ENCODE measurements at places on chromosomes 7 and 10.

DNA sequence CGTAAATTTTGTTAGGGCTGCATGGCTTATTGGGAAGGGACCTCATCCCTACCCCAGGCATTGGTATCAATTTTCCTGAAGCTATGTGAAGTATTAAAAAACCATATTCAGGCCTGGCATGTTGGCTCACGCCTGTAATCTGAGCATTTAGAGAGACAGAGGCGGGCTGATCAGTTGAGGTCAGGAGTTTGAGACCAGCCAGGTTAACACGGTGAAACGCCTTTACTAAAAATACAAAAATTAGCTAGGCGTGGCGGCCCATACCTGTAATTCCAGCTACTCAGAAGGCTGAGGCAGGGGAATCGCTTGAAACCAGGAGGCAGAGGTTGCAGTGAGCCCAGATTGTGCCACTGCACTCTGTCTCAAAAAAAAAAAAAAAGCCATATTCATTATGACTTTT, 7.1 kb downstream of the TASOR2 start:
- no peak for DNase-seq

DNA sequence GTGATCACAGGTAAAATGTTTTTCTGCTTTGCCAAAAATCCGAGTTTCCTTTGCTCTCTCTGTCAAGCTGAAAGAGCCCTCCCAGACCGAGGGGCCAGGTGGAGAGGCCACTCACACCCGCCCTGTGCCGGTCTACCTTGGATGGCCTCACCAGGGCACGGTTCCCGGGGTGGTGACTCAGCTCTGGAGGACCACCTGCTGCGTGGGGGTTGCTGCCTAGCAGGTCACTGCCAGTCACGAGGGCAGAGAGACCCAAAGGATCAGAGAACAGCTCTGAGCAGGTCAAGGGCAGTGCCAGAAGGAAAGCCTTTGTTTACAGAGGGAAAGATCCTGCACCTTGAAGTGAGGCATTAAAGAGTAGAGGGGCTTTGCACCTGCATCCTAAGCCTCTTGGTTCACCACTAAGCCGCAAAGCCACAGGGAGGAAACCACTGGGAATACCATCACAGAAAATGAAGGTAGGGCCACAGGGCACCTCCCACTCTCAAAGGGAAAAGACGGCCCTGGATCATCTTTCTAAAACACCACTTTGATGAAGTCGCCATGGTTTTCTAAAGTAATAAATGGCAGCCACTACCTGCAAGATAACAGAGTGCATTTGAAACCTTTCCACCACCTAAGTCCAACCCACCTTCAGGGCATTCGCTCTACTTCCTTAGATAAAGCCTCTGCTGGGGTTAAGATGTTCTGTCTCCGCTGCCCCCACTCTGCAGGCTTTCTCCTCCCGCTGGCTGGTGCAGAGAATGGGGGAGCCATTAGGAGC, 160.3 kb upstream of the KLF14 start:
- no peak for DNase-seq

- peak; percentile 11 for DNase-seq
Observed at GRCh38 chr10:101272229-101272868, 43.1 kb upstream of the LBX1 start.

GRCh38 chr7:13034693-13035092, 347.3 kb downstream of the ARL4A start:
- no peak for DNase-seq

- DNase-seq = no peak
Observed at GRCh38 chr7:43461349-43462024, 121.4 kb upstream of the STK17A start.

- no peak for DNase-seq
Observed at GRCh38 chr10:80465451-80465835, 11.3 kb downstream of the TSPAN14 start.

DNA sequence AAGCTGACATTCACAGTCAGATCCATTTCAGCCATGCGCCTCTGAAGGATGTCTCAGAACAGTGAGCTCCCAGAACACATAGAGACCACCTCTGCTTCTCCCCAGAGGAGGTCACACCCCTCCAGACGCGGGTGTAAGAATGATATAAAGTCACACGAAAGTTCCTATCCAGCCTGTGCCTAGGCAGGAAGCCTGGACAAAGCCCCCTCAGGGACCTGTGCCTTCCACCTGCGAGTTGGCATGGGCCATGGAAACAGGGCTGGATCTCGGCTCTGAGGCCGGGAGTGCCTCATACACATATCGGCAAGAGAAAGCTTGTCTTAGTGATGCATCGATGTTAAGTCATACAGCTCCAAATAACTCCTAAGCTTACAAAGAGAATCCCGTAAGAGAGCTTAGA, 5.0 kb downstream of the VIPR2 start:
- DNase-seq = no peak

- no peak for DNase-seq
Observed at GRCh38 chr10:14555807-14556206, 218.9 kb downstream of the FAM107B start.

DNA sequence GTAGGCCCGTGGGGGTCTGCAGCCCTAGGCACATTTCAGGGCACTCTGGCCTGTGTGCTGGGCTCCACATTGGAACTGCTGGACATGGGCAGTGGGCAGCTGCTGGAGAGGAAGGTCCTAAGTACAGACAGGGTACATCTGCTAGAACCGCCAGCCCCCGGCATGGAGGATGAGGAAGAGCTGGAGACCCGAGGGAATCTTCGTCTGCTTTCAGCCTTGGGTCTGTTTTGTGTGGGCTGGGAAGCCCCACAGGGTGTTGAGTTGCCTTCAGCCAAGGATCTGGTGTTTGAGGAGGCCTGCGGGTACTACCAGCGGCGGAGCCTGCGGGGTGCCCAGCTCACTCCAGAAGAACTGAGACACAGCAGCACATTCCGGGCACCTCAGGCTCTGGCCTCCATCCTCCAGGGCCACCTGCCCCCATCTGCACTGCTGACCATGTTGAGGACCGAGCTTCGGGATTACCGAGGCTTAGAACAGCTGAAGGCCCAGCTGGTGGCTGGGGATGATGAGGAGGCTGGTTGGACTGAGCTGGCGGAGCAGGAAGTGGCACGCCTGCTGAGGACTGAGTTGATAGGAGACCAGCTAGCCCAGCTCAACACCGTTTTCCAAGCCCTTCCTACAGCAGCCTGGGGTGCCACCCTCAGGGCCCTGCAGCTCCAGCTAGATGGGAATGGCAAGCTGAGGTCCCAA, 1.4 kb downstream of the HPS6 start:
- no peak for DNase-seq

- DNase-seq = no peak
Observed at GRCh38 chr10:125016611-125017202, 74.8 kb downstream of the ZRANB1 start.

- DNase-seq = no peak
Observed at GRCh38 chr7:150339409-150339809, 2.0 kb downstream of the RARRES2 start.

- no peak for DNase-seq
Observed at GRCh38 chr10:48463318-48464003, 141.4 kb downstream of the ARHGAP22 start.

DNA sequence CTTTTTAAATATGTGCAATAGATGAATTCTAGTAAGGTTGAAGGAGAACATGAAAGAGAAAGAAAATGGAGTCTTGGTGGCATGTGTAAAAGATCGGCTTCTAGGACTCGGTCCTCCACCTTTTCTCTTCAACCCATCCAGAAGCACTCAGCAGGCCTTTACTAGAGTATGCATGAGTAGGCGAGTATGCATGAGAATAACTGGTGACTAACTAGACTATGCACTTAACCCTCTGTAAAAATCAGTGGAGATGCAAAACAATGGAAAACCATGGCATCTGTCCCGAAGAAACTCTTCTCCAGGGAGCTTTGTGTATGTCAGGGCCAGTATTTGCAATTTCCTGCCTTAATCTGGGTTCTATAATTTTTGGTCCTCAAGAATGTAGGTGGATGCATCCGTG, 40.0 kb upstream of the GRB10 start:
- no peak for DNase-seq

- no peak for DNase-seq
Observed at GRCh38 chr10:90605506-90605905, 252.3 kb downstream of the HTR7 start.

DNA sequence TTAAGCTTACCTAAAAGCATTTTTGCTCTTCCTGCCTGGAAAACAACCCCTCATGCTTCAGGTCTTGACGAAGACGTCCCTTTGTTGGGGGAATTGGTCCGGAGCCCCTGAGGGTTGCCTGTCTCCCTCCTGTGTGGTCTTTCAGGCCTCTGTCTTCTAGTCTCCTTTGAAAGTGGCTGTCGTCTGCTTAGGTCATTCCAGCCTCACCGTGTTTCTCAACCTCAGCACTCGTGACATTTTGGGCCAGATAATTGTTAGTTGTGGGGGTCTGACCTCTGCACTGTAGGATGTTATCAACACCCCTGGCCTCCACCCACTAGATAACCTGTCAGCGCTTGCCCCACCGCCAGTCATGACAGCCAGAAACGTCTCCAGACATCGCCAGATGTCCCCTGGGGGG, 219.1 kb downstream of the TCF7L2 start:
- no peak for DNase-seq

DNA sequence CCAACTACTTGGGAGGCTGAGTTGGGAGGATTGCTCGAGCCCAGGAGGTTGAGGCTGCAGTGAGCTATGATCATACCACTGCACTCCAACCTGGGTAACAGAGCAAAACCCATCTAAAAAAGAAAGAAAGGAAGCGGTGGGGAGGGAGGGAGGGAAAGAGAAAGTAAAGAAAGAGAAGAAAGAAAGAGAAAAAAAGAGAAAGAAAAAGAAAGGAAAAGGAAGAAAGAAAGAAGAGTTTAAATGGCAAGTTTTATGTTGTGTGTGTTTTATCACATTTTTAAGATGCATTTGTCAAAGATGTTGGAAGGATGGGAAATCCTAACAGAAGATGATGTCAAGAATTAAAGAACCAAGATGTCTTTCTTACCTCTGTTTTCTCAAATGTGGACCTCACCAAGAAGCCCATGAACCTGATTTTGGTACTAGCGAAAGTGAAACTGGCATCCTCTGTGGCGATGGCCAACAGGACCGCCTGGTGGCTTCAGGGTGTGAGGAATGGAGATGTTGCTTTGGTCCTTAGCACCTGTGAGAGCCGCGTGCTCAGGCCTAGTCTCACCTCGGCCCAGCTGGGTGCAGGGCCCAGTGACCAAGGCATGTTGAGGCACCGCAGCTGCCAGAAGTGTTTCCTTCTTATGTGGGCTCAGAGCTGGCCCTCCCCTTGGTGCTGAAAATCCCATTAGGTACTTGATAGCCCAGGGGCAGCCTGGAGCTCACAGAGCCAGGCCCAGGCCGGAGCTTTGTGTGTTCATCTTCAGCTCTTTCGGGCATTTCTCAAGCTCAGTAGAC, 9.8 kb downstream of the UCMA start:
- no peak for DNase-seq

DNA sequence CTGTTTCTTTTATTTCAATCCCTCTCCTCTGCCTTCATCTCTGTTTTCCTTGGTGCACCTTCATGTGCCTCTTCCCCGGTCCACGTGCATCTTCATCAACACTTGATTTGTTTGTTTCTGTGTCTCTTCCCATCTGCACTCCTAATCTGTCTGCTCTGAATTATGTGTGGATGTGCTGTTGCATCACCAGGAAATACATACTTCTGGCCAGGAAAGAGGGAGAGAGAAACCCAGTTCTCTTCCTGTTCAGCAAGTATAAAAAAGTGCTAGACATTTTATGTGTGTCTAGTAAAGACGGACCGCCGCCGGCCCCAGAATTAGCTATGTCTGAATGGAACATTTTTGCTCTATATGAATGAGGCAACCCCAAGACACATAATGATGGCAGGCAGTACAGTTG, 93.8 kb downstream of the CALD1 start:
- DNase-seq = no peak

GRCh38 chr10:113930482-113931057, 76.1 kb downstream of the NHLRC2 start:
- no peak for DNase-seq

DNA sequence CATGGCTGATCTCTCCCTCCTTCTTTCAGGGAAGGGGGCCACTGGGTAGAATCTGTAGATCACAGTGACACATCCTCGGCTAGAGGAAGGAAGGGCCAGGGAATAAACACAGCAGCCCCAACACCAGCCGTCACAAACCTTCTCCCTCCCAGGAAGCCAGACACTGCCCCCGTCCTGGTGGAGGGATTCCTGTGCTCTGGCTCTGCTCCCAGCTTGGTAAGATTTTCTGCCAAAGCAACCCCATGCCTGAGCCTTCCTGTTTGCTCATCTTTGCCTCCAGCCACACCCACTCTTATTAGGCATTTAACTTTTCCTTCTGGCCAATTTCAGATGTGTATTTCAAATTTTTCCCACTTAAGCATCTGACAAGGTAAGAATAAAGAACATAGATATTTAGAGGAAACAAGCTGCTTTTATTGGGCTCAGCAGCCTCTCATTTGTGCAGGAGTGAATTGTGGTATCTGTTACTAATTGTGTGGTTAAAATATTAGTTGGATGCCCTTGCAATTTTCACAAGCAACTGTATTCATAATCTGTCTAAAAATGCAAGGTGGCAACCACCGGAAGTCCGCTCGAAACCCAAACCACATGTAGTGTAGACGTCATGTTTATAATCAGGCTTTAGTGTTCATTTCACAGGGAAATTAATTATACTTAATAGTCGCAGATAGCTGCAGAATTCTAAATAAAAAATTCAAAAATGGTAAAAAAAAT, 13.2 kb upstream of the NPS start:
- DNase-seq = no peak

DNA sequence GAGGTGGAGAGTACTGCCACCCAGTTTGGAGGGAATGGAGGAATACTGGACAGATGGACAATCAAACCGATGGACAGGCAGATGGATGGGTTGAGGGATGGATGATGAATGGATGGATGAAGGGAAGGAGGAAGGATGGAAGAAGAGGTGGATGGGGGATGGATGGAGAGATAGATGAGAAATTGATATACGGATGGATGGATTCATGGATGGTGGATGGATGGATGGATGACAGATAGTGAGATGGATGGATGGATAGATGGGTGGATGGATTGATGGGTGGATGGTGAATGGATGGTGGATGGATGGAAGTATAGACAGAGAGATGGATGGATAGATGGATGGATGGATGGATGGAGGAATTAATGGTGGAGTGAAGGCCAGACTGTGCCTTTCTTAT, 42.6 kb downstream of the ALOX5 start:
- no peak for DNase-seq

DNA sequence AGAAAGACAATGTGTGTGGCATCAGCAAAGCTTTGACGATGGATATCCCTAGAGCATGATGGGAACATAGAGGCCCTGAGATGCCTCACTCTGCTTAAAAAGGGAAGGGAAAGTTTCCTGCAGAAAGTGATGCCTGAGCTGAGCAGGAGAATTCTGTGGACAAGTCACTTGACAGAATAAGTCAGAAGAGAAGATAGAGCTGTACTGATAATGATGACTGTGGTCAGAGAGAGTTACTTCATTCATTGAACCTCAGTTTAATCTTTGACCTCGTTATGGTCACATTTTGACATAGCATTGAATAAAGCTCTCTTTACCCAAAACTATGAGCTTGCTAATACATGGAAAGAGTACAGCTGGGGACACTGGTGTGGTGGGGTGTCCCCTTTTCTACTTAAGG, 7.6 kb downstream of the CUBN start:
- no peak for DNase-seq
